Activated CD4-positive, alpha-beta T cell treated with anti-CD3 and anti-CD28 coated beads, Interleukin-2, amount 10 ng/mL, durations not matched to agents 24 days and 14 days (primary cell): ENCODE measurements at places on chromosomes 5 and 9. TPM values are rescaled to one million over a fixed set of nuclear protein-coding genes. Genes with fewer than 3 reads are reported as not detected.

DNA sequence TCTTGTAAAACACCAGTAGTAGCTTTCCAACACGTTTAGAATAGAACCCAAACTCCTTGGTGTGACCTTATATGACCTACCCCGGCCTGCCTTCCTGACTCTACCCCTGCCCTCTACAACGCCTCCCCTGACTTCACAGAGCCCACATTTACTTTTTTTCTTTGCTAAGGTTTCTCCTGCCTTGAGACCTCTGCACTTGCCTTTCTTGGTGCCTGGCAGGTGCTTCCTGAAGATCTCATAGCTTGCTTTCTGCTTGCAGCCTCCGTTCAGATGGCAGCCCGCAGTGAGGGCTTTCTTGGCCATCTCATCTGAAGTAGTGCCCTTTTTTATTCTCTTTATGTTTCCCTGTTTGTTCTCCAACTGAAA lies 24.3 kb downstream of the NUP214 start:
- no peak for DNase-seq

DNA sequence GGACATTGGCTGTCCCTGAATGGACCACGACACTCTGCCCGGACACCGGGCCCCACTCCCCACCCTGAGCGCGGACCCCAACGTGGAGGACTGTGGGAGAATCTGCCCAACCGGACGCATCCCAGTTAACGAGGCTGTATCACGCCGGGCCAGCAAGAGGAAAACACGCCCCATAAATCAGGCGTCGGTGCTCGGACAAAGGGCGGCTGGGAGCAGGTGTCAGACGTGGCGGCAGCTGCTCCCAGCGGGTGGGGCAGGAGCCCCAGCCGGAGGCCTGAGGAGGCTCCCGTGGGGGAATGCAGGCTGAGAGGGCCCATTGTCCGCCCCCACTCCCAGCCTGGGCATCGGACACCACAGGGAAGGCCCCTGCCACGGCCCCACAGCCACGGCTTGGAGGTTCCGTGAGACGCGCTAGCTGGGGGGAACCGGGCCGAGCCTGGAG lies 19.2 kb downstream of the NOTCH1 start:
- no peak for DNase-seq

GRCh38 chr5:97547999-97548738 lies 365.1 kb upstream of the RIOK2 start:
- no peak for DNase-seq

GRCh38 chr9:90916147-90916734 lies 114.6 kb downstream of the SYK start:
- no peak for DNase-seq

DNA sequence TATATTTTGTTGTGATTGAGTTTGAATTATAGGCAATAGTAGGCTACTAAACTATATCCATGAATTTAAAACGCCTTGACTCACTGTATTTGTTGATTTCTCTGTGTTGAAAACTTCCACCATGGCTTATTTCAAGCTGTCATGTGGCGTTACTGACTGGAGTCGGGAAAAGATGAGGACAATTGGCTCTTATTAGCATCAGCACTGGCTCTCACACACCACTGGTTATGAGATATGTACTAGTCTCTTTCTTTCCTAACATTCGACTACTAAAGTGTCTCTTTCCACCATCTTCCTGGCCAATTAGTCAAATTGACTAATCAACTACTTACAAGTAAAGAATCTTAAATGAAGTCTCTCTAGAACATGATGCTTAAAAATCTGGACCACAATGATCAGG lies 9.1 kb upstream of the DAB2 start:
- no peak for DNase-seq

DNA sequence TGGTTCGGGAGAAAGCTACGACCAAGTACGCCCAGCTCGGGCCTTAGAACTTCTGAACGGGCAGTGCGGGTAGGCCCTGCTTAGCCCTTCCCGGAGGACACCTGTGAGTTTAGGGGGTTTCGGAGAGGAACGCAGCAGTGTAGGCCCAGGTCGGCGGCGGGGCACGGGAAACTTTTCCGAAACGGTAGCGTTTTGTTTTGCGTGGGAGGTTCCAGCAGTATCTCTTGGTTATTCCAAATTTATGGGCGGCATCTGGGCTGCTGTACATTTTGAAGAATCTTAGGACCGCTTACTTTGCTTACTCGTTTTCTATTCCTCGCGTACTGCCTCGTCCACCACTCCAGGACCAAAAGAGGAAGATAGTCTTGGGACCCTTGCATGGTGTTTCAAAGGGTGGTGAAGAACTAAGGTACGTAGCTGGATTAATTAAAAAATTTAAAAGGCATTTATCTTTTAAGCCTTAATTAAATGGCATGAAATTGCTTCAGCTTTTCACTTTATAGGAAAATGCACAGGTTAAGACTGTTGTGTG lies 492 bp downstream of the TENT2 start:
- DNase-seq, result no peak

DNA sequence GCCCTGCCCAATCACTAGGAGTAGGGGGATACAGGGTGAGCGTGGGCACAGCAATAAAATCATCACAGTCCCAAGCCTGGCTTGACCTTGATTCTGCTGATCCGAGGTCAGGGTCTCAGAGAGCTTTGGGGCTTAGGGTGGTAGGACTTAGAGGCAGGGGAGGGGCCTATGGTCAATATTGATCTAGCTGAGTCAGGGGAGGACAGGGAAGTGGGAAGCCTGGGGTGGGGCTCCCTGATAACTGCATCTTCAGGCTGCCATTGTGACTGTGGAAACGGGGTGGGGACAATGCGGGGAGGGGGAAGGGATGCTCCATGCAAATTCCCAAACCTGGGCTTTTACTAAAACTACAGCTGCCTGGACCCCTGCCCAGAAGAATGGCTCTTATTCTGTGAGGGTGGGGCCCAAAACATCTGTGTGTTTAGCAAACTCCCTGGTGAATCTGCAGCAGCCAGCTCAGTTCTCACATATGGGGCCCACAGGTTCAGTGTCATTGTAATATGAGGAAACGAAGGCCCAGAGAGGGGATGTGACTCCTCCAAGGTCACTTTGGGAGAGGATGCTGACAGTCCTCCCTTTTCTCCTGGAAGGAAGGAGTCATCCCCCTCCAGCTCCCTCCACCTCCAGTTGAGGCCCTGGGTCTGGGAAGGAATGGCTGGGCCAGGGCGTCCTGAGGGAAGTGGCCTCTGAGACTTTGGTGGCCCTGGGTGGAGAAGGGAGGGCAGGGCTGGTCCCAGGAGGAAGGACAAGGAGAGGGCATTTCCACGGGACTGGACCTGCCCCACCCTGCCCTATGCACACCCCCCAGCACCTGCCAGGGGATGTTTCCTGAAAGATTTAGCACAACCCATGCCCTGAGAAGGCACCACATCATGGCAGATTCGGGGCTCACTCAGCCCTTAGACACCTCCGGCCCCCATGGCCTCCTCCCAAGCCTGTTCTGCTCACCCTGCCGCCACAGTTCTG lies 26.4 kb downstream of the SLC6A7 start:
- DNase-seq, result no peak

DNA sequence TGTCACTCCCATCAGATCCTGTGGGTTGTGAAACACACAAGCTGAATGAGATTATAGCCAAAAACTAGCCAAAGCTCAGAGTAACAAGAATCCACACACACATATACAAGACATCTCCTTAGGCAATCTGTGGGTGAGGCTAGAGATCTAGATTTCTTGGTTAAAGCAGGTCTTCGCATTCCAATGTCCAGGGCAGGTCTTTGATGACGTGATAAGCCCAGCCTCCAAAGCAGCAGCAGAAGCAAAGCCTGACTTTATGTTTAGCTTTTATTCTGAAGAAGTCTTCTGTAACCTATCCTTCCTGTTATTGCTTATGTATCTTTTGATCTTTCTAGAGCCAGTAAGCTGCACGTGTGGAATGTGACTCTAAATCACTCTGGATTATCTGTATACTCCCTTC lies 199.1 kb upstream of the SLC30A5 start:
- peak; percentile 62 for DNase-seq

DNA sequence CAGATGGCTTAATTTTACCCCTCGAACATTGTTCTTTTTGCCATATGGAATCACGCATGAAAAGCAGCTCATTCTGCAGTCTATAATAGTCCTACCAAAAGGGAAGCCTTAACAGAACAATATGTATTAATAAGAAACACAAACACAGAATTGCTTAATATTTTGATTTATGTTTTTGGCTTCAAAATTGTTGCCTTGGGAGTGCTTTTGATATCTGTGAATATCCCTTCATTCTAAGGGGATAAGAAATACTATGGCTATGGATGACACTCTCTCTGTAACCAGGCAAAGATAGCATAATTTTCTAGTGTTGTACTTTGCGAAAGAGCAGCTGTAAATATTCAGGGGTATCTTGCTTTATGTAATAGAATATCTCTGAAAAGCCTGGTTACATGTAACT lies 26.3 kb upstream of the CFAP95 start:
- no peak for DNase-seq

DNA sequence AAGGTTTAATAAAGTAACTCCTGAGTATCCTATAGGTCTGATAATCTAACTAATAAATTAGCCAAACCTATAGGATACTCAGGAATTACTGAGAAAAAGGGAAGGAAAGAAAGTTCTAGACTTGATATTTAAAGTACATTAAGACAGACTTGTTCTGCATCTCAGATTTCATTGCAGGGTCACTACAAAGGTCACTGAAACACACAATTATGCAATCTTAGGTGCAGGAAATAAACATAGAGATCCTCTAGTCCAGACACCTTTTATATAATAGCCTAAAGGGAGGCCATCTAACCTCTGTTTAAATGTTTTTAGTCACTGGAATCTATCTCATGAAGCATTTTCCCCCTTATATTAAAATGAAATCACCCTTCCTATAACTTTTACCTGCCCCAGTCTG lies 1215.7 kb downstream of the MAT2B start:
- DNase-seq, result no peak

DNA sequence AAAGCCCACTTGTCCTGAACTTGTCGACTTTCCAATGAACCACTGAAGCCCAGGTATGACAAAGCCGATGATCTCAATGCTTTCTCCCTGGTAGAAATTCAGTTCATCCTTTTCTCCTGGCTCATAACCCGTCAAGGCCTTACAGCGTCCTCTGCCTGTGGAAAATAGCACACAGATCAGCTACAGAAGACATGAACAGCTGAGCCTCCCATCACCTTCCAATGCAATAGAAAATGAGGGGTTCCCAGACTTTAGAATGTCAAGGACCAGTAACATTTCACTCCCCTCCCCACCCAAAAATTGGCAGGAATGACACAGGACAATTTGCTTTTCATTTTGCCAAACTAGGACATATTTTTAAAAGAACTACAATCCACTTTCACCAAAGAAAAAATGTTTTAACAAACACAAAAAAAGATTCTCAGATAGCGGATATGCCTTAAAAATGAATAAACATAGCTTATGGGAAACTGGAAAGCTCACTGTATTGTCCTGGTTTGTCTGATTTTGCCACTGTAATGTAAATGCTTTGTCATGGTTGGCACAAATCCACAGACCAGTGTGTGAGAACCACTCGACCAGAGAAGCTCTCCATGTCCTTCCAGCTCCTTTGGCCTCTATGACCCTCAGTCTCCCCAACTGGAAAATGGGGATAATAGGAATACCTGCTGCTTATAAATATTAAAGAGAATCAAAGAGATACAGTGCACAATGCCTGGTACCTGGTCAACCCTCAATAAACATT lies 24.4 kb downstream of the SH3TC2 start:
- no peak for DNase-seq

GRCh38 chr5:22593592-22593991 lies 259.6 kb downstream of the CDH12 start:
- DNase-seq, result no peak

DNA sequence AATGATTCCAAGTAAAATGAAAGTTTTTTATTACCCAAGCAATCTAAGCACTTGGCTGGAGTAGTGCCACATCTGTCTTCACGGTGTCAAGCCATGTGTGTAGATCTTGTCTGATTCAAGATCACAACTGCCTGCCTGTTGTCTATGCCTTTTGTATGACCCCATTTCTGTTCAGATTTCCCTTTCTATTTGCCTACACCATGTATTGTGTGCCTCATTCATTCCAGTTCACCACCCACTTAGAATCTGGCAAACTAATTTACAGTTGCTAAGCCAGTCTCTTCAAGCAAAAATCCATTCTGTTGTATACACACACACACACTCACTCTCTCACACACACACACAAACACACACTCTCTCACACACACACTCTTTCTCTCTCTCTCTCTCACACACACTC lies 33.7 kb downstream of the GLDC start:
- no peak for DNase-seq

DNA sequence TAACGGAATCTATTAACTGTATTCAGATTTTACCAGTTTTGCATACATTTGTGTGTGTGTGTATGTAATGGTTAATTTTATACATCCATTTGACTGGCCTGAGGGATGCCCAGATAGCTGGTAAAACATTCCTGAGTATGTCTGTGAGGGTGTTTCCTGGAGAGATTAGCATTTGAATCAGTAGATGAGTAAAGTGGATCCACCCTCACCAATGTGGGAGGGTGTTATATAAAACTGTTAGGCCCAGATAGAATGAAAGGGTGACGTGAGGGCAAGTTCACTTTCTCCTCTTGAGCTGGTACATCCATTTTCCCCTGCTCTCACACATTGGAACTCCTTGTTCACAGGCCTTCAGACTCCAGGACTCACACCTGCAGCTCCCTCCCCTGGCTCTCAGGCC lies 88.7 kb downstream of the EMB start:
- DNase-seq, result no peak

GRCh38 chr5:14794583-14795230 lies 76.9 kb downstream of the ANKH start:
- no peak for DNase-seq

DNA sequence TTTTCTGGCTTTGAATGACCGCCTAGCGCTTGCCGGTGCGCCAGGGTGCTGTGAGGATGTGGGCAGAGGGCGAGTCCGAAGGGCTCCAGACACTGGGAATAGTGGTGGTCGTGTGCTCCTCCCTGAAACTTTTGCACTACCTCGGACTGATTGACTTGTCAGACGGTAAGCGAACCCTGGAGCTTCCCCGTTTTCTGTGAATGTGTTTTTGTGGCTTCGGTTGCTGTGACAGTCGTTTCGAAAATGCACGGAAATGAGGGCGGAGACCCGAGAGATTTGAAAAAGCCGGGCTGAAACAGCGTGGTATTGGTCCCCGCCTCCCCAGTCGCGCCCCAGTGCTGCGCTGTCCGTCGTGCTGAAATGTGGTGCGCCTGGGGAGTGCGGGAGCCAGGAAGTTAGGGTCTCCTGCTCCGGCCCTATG lies 102.5 kb upstream of the GABRP start:
- peak; percentile 92 for DNase-seq

COL27A1 gene
- 8.5 and 9.7 TPM in 2 replicates for total RNA-seq

GFPT2 gene
- 0.42 TPM in 1 of 2 replicates, not detected in the other for total RNA-seq

SLC25A46 gene
- total RNA-seq, result 47.0 and 49.4 TPM in 2 replicates

SPATA31C1 gene
- total RNA-seq, result not detected in 2 replicates

CYSRT1 gene
- 0.54 and 0.68 TPM in 2 replicates for total RNA-seq

SOX30 gene
- total RNA-seq, result 0.19 TPM in 1 of 2 replicates, not detected in the other

SLC1A3 gene
- not detected in 2 replicates for total RNA-seq

WDR70 gene
- 45.0 and 48.9 TPM in 2 replicates for total RNA-seq

GRM6 gene
- not detected in 2 replicates for total RNA-seq

MAST4 gene
- 16.1 and 18.3 TPM in 2 replicates for total RNA-seq
